ENCODE measurements at places on chromosomes 16 and 17.

DNA sequence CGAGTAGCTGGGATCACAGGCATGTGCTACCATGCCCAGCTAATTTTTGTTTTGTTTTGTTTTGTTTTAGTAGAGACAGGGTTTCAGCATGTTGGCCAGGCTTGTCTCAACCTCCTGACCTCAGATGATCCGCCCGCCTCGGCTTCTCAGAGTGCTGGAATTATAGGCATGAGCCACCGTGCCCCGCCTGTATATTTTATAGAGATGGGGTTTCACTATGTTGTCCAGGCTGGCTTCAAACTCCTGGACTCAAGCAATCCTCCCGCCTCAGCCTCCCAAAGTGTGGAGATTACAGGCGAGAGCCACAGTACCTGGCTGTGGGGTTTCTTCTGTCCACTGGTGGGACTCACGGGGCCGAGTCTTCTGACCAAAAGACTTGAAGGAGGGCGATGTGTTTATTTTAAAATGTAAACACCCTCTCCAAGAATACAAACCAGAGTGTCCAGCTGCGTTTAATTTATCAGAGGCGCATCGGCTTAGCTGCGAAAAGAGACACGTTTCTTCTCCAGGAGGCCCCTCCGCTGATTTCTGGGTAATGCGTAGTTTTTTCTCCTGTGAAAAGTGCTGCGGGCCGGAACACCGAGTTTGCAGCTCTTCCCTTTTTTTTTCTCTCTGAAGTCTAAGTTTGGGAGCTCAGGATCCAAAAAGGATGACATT, 86.9 kb upstream of the CIBAR2 start:
- DNase-seq = peak; percentile 51

DNA sequence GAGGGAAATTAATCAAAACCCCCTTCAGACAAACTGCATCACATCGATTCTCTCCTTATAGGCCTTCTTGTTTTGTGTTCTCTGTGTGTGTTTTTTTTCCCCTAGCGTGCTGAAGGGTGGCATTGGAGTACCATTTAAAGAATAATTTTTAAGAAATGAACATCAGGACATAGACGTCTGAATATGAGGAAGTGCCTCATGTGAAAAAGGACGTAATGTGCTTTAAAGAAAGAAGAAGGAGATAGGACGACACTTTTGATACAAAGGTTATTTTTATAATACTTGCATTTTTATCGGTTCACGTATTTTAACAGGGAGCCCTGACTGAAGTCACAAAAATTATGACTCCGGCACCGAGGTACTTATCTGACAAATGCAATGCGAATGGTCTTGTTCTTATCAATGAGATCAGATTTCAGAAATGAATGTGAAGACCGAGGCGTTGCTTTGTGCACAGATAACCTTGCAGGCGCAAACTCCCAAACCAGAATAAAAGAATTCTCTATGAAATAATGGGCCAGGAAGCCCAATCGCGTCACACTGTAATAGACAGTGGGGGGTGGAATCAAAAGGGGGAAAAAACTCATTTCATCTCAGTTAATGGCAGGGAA, 606.3 kb downstream of the MAF start:
- no peak for DNase-seq

DNA sequence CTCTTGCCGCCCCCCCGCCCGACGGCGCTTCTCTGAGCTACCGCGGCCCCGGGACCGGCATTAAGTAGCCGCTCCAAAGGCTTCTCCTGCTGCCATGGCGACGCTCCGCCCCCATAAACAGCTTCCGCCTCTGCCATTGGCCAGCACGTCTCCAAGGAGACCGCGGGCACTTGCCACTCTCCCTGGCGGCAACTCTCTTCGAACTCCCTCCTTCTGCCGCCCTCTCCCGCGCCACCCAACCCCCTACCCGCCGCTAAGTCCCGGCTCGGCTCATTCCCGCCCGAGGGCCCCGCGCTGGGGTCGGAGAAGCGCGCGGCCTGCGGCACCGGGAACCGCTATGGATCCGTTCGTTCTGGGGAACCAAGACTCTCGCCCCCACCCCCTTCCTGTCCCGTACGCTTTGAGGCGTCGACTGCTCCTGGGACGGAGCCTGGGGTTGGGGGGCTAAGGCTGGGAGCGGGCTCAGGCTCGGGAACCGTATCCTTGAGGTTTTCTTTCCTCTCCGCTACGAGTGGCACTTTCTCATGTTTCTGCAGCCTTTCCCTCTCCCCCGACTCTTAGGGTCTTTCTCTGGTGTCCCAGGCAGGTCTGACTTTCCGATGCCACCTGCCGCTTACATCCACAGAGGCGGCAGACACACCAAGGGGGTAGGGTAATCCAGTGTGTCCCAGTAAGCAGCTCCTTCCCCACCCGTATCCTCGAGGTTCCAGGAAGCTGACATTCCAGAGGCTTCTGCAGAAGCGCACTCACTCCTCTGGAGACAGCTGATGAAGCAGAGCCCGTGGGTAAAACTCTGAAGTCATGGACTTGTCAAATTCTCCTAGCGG, at the start of gene FOXJ1:
Gene FOXJ1 (minus strand): TSS at position 34 of the 827 bp plus-strand sequence. CDS start 850 bp downstream, outside the sequence.
- peak; percentile 18 for DNase-seq

- no peak for DNase-seq
Measured at GRCh38 chr17:42025191-42025579, 5.3 kb downstream of the NKIRAS2 start.

GRCh38 chr17:9887508-9887907, 17.6 kb downstream of the RCVRN start:
- DNase-seq = no peak

DNA sequence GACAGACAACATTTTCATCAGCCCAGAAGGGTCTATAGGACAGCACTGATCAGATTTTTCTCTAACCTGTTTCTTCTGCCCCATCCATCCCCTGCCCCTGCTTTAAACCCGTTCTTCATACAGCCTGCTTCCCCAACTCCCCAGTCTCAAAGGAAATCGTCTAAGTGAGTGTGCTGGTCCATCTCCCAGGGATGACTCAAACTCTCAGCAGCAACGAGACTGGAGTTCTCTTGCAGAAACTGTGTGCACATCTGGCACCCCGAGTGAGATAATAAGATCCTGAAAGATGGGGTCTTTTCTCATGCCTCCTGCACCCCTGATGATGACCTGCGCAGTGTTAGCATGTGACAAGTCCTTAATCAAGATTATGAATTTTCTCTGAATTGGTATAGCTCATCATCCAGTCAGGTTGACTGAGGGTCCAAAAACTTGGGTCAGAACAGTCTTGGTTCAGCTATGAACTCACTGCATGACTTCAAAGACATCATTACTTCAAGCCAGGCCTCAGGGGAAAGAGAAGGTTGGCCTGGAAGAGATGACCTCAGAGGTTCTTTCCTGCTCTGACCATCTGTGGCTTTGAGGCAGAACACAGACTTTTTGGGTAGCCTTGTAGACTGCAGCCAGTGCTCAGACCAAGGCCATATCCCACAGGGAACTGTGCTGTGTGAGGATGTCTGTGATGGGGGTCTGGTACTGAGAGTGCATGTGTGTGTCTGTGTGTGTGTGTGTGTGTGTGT, 117.9 kb downstream of the SPACA3 start:
- DNase-seq = no peak

- DNase-seq = peak; percentile 60
Measured at GRCh38 chr16:30949650-30950515, 1.0 kb downstream of the ORAI3 start.

- no peak for DNase-seq
Measured at GRCh38 chr17:50981279-50981678, 115.1 kb upstream of the TOB1 start.

GRCh38 chr16:23398987-23399805, 53.8 kb downstream of the COG7 start:
- no peak for DNase-seq

GRCh38 chr17:53490447-53490968, 332.2 kb upstream of the KIF2B start:
- no peak for DNase-seq

- no peak for DNase-seq
Measured at GRCh38 chr17:49471089-49471683, 23.9 kb upstream of the NGFR start.

DNA sequence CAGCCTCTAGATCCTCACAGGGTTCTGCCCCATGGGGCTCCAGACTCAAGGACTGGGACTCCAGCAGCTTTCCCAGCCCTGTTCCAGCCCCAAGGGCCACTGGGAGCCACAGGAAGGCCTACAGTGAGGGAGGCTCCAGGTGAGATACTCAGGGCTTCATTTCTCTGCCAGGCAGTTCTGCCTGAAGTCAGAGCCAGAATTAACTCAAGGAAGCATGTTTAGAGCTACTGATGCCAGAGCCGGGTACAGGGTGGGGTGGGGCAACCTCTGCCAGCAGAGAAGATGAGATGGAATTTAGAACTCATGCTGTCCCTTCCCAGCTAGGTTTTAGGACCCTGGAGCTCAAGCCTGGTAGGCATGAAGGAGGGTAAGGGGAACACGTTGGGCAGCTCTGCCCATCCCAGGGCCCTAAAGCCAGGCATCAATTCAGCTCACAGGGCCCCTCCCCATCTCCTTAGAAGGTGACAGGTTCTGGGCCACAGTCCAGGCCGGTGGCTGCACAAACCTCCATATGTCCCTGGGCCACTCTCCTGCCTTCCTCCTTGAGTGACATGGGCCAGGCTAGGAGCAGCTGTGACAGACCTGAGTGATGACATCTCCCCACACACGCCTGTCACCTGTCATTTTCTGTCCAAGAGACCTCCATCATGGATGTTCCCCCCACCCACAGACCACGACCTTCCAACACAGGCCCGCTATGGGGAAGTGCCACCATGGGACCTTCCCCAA, 24.5 kb upstream of the SPPL2C start:
- no peak for DNase-seq

GRCh38 chr16:48405907-48406306, 20.7 kb upstream of the SIAH1 start:
- DNase-seq = no peak

- no peak for DNase-seq
Measured at GRCh38 chr17:42751628-42752027, 6.8 kb upstream of the EZH1 start.

- no peak for DNase-seq
Measured at GRCh38 chr16:49644145-49644463, 211.8 kb downstream of the ZNF423 start.

GRCh38 chr17:70332356-70333210, 163.3 kb downstream of the KCNJ2 start:
- DNase-seq = no peak

DNA sequence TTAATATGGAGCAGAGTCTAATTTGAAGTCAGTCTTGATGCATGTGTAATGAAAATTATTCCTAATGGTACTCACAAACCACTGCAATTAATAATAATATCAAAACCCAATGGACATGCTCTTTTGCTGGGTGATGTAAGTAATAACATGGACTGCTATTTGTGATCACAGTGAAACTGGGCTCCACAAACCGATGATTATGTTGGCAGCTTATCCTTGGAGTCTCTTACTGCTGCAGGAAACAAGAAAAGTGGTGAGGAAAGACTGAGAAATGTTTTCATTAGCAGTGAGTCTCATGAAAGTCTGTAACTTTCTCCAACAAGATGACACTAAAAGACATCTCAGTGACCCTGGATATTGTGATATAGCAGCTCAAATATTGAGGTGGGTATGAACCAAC, 45.2 kb downstream of the TMEM100 start:
- DNase-seq = no peak
